GM12865 (cell line): ENCODE measurements at places on chromosomes 3 and 15.

GRCh38 chr3:59065240-59065639 lies 15.4 kb upstream of the CFAP20DC start:
- peak; percentile 80 for DNase-seq

GRCh38 chr15:42220216-42220615 lies 12.1 kb upstream of the VPS39 start:
- no peak for DNase-seq

DNA sequence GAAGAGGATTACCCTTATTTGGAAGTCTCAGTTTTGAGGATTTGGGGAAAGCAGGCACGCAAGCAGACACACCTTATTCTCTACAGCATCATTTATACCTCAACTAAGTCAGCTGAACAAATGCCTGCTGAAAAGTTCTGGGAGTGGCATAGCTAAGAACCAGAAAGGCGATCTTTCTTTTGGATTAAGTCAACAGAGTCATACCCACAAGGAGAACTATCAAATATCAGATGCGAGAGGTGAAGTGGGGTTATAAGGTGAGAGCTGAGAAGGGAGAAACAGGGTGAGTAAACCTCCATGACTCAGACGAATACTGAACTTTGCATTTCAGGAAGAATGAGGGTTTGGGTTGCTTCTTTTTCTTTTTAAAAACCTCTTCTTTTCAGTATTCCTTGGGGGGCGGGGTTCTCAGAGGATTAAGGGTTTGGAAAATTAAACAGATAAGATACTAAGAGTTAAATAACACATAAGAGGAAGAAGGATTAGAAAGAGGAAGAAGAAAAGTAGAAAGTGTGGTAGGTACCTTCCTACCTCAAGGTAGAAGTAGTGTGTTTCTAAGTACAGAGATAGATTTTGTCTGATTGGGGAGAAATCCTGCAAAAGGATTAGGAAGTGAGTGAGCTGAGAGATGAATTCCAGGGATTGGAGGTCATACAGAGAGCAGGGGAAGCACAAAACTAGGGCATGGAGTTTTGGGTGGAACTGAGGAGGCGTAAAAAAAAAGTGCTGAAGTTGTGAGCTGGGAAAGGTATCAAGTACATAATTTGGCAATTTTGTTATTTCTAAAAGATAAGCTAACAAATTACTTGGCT lies 41.3 kb upstream of the ICE2 start:
- DNase-seq, result peak; percentile 40

GRCh38 chr3:197513953-197514785 lies 41.6 kb downstream of the BDH1 start:
- DNase-seq, result no peak

DNA sequence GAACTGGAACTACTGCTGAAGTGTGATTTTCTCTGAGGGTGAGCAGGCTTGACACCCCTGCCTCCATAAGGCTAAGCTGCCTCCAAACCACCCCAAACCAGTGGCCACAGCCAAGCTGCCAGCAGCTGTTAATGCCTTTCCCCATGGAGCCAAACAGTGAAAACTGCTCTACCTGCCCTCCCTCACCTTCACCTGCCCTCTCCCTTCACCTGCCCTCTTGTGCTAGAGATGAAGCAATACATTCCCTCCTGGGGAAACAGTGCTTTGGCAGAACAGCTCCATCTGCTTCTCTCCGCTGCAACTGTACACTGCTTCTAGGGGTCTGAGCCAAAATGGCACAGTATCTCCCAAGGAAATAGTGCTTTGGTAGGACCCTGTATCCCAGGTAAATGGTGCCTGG lies 374.1 kb downstream of the FHIT start:
- no peak for DNase-seq

- no peak for DNase-seq
These were observed 9.7 kb downstream of the MYH15 start for GRCh38 chr3:108500728-108501127.

GRCh38 chr15:64246364-64247189 lies 83.8 kb upstream of the PPIB start:
- DNase-seq, result peak; percentile 89

- no peak for DNase-seq
These were observed 20.7 kb upstream of the LPP start for GRCh38 chr3:188133219-188133618.

GRCh38 chr3:125231895-125232294 lies 19.3 kb upstream of the SLC12A8 start:
- DNase-seq, result no peak

- DNase-seq, result peak; percentile 21
These were observed 7.3 kb downstream of the TP63 start for GRCh38 chr3:189638276-189639031.

GRCh38 chr3:172869784-172870518 lies 119.4 kb downstream of the ECT2 start:
- DNase-seq, result no peak

- DNase-seq, result no peak
These were observed 82.5 kb downstream of the ANO10 start for GRCh38 chr3:43539321-43539720.
